ENCODE measurements at places on chromosomes 2 and 18. TPM values are rescaled to one million over a fixed set of nuclear protein-coding genes. Genes with fewer than 3 reads are reported as not detected.

GRCh38 chr2:181780047-181780651, 99.8 kb upstream of the NEUROD1 start:
- no peaks in the 10 kb centered on the region for H3K27me3 ChIP-seq
- no peaks in the 10 kb centered on the region for H3K4me1 ChIP-seq
- DNase-seq, result no peak
- H3K36me3 ChIP-seq, result no peaks in the 10 kb centered on the region

Gene SLC5A7
- total RNA-seq, result not detected

- H3K36me3 ChIP-seq, result no peaks in the 10 kb centered on the region
- H3K27me3 ChIP-seq, result no peaks in the 10 kb centered on the region
- no peaks in the 10 kb centered on the region for H3K4me1 ChIP-seq
- no peak overlapping the region for H3K4me3 ChIP-seq
- H3K27ac ChIP-seq, result no peak overlapping the region
- no peak for DNase-seq
Measured at GRCh38 chr2:5538772-5539171, 153.4 kb upstream of the SOX11 start.

DNA sequence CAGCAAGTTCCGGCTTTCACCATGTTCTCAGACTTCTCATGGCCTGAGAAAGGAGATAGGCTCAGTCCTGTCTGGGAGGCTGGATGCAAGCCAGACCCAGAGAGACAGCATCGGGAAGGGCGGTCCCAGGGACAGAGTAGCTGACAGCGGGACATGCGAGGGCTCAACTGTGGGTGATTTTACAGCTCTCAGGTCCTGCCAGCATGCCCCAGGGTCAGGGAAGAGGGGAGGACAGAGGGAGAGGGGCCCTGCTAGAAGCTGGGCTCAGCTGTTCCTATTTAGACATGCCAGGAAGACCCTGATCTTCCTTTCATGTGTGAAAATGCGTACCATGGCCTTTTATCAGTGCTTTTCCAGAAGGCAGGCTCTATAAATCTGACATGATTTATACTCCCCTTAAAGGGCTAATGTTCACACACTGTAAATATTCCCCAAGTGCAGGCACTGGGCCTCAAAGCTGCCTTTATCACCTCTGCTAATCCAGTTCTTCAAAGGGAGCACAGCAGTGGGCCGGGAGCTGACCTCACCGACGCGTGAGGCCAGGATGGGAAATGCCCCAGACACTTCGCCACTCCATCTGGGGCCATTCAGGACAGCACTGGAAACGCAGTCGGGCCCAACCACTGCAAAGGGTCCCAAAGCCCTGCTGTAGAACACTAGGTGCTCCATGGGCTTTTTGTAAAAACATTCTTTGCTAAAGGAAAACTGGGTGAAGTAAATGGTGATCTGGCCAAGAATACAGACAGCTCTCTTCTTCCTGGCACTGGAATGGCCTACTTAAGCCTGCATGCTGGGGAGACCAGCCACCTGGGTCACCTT, 96.1 kb upstream of the LMAN1 start:
- no peak for DNase-seq
- H3K27me3 ChIP-seq, result no peaks in the 10 kb centered on the region
- no peak overlapping the region for H3K4me3 ChIP-seq
- peaks cover 18% of the 10 kb centered on the region for H3K4me1 ChIP-seq
- no peaks in the 10 kb centered on the region for H3K36me3 ChIP-seq

Gene ANKAR
- total RNA-seq, result 4.9 TPM

Gene SNORC
- 0.12 TPM for total RNA-seq

GRCh38 chr18:36628435-36629137, 200.2 kb downstream of the TPGS2 start:
- no peak overlapping the region for H3K4me3 ChIP-seq
- H3K4me1 ChIP-seq, result peaks cover 44% of the 10 kb centered on the region
- H3K36me3 ChIP-seq, result no peaks in the 10 kb centered on the region
- DNase-seq, result no peak
- H3K27ac ChIP-seq, result peak overlapping the region; percentile 89

DNA sequence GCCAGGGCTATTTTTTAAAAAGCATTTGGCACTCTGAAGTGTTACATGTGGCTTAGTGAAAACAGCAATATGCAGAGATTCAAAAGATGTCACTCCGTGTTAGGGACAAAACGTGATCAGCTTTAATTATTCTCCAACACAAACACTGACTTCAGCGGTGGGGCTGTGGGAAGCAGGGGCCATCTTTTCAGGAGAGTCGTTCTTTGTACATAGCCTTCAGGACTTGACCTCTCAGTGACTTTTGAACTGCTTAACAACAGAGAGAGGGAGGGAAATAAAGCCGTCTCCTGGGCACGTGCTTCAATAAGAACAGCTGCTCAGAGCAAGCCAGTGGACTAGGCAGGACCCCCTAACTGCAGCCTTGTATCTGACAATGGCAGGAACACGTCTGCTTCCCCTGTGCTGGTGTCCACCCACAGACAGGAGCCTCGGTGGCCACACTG, 95.0 kb upstream of the HDAC4 start:
- H3K36me3 ChIP-seq, result no peaks in the 10 kb centered on the region
- H3K27ac ChIP-seq, result no peak overlapping the region
- no peak overlapping the region for H3K4me3 ChIP-seq
- H3K27me3 ChIP-seq, result no peaks in the 10 kb centered on the region
